ENCODE measurements at places on chromosomes 5 and 9.

GRCh38 chr5:36535378-36535777, 71.0 kb upstream of the SLC1A3 start:
- no peak for DNase-seq

DNA sequence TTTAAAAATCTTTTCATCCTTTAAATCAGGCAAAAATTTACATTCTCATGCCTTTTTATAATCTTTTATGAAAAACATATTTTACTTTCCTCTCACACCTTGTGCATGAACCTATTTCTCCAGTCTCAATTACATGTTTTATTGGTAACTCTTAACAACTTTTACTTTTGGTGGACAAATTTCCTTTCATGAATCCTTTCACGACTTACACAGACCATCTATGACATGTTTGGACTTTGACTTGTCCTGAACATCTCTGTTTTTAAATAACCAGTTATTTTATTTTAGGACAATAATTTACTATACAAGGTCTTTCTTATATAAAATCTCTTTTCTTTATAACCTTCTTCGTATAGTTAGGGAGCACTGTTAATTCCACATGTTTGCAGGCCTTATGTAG, 26.5 kb upstream of the MTMR12 start:
- no peak for DNase-seq

- peak; percentile 44 for DNase-seq
These were observed 232.8 kb downstream of the DOCK8 start for GRCh38 chr9:447230-448025.

- DNase-seq: no peak
These were observed 14.5 kb downstream of the ANP32B start for GRCh38 chr9:97997330-97998276.

DNA sequence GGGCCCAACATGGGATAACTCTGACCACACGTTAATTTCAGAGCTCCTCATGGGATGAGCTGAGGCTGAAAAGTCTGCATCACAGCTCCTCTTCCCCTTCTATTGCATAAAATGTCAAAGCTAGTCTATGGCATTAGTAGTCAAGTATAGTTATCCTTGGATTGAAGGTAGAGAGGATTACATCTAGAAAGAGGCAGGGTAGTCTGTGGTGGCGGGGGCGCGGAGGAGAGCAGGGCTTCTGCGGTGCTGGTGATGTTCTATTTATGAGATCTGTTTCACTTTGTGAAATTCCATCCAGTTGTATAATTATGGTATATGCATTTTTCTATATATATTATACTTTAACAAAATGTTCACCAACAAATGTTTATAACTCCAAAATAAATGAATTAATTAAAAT, 329.5 kb upstream of the GRAMD2B start:
- DNase-seq: no peak

GRCh38 chr5:180591311-180591887, at the start of gene SCGB3A1:
SCGB3A1 (minus strand) TSS chr5:180591499; CDS start chr5:180591462, 37 bp downstream.
- DNase-seq: no peak

- DNase-seq: no peak
These were observed 63.7 kb downstream of the MCTP1 start for GRCh38 chr5:95221234-95221633.

DNA sequence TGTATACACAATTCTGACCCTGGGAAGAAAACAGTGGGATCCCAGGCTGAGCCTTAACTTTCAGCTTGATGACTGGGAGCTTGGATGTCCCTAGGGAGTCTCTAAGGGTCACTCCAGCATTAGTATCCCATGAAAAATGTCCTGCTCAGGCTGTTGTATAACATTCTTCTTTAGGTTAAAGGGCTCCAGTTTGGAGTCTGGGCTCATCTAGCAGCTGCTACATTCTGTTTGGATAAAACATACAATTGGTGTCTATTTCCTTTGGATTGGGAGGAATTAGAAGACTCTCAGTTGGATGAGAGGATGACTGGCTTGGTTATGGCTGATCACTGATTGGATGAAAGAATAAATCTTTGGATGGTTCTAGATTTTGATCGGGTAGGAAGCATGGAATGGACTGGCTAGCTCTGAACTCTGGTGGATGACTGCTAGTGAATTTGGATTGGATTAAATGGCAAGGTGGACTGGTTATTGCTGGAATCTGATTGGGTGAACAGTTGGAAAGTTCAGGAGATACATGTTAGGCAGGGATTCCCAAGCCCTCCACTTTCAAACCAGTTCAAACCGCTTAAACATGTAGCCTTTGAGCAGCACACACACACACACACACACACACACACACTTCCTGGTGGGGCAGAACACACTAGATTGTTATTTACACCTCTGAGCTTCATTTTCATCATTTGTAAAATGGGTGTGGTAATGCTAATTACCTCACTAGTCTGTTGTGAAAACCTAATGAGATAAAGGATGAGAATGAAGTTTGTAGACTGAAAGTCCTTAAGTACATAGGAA, 7.1 kb upstream of the MYOZ3 start:
- no peak for DNase-seq

- no peak for DNase-seq
These were observed 21.8 kb upstream of the SLC12A7 start for GRCh38 chr5:1133510-1134201.

DNA sequence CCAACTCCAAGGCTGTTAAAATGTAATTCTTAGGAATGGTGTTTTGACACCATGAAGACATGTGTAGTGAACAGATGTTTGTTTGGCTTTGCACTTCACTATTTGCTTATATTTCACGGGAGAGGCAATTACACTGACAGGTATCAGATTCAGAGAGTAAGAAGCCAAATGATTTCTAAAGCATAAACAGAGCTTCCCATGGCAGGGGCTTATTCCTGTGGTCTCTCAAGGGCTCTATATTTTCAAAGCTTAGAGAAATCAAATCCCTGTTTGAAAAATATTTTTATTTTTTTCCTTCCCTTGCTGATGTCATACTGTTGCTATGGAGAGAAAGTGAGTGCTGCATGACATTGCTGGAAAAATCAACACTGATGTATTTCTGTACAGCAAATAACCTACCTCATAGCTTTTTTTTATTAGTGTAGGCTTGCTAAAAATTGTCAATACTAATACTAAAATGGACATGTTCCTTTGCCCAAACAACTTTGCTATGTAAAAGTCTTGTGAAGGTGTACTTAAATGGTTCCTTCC, 161.4 kb downstream of the GIN1 start:
- DNase-seq: no peak

- no peak for DNase-seq
These were observed 32.2 kb downstream of the ENTREP1 start for GRCh38 chr9:69357030-69357775.

- DNase-seq: no peak
These were observed 2.0 kb downstream of the SNCAIP start for GRCh38 chr5:122314036-122314435.

DNA sequence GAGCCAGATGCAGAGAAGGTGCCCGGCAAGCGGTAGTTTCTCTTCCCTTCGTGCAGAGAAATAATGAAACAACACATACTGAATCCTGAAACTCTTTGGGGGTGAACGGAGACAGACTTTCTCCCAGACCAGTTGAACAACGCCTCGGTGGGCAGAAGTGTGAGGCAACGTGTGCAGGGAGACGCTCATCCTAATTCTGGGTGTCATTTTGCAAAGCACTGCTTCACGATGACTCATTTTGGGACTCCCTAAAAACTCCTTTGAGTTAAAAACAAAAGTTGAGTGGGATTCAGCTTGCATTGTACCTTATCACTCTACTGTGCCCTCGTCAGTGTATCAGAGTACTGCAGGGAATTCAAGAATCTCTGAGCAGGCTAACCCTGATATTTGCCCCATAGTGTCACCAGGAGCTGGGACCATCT, 3.5 kb upstream of the NEK6 start:
- no peak for DNase-seq

GRCh38 chr5:176497852-176498251, 39.4 kb downstream of the RNF44 start:
- DNase-seq: no peak

DNA sequence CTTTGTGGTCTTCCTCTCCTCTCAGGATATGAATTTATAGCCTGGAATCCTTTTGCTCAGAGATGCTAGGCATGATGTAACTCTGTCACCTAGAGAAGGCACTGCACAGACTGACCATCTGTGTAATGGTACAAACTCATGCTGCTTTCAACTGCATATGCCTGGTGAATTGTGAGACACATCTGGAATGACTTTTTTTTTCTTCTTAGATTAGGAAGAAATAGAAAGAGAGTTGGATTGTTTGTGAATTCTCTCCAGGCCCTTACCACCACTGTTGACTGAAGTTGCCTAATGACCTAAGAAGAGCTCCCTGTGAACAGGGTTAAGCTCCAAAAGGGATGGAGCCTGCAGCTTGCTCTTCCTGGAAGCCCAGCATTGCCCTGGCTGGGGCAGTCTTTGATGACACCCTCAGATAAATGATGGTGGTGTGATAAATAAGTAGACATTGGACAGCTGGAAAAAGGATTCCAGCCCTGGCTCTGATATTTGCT, 47.8 kb upstream of the TRIM32 start:
- DNase-seq: no peak

GRCh38 chr5:32365623-32366022, 52.9 kb upstream of the MTMR12 start:
- DNase-seq: no peak

GRCh38 chr5:36602704-36603321, 3.6 kb upstream of the SLC1A3 start:
- DNase-seq: no peak

DNA sequence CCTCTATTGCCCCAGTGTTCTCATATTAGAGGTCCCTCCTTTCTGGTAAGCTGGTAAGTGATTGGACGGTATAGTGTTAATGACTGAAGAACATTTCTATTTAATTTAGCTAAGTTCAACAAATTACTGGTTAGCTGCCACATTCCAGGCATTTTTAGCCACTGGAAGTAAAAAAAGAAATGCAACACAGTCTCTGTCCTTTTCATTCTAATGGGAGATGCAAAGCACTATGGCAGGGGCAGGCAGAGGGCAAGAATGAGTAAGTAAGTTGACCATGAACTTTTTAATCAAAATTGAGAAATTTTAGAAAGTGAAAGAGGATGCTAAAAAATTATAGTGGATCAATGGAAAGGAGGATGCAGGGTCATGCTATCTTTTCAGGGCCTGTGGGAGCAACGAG, 137.4 kb downstream of the GPBP1 start:
- DNase-seq: no peak

GRCh38 chr9:35847792-35848572, 19.0 kb downstream of the TMEM8B start:
- DNase-seq: no peak

GRCh38 chr5:132274050-132274792, 16.7 kb downstream of the PDLIM4 start:
- DNase-seq: no peak

DNA sequence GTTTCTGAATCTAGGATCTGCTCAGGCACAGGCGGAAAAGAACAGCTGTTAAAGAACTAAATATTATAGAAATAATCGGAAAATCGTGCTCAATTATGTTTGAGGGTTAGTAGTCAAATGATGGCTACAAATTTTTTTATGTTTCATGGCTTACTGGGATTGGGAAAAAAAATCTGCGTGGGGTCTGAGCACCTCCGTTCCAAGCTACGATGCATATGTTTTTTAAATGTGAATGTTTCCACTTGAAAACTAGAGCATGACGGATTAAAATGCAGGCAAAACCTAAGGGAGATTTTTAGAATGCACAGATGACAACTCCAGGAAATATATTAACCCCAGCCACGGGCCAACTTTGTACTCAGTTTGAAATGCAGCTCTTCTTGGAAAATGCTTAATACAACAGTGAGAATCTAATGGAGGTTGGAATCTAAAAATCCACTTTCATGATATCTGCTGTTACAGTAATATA, 5.3 kb downstream of the OTP start:
- no peak for DNase-seq

- no peak for DNase-seq
These were observed 62.7 kb upstream of the ZNF354A start for GRCh38 chr5:178793151-178793550.

DNA sequence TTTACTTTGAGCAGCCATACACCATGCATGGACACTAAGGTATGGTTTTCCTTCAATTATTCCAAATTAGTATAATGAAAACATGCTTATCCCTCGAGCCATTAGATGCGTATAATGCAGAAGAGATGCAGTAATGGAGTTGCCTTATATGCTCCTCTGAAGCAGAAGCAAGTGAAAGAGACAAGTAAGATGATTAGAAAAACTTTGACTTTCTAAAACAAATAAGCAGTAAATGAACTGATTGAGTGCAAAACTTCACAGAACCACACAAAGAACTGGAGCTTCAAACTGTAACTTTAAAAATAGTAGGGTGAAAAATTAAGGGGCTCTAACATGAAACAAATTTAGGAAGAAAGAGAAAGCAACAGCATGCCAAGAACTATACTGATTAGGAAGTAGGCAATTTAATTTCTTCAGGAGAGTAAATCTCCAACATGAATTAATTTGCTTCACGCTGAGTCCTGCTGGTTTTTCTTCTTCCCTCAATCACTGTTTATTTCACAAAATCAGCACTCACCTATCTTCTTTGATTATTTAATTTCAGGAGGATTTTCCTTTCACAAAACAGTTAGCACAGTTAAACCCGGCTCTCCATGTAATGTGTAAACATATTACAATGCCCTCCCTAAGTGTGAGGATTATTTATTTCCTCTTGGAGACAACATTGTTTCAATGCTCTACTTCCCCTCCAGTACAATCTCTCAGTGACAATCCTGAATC, 90.3 kb upstream of the PAM start:
- no peak for DNase-seq

- no peak for DNase-seq
These were observed 11.4 kb downstream of the CAMK2A start for GRCh38 chr5:150278046-150278730.

GRCh38 chr9:131658377-131659129, 81.3 kb downstream of the RAPGEF1 start:
- no peak for DNase-seq

DNA sequence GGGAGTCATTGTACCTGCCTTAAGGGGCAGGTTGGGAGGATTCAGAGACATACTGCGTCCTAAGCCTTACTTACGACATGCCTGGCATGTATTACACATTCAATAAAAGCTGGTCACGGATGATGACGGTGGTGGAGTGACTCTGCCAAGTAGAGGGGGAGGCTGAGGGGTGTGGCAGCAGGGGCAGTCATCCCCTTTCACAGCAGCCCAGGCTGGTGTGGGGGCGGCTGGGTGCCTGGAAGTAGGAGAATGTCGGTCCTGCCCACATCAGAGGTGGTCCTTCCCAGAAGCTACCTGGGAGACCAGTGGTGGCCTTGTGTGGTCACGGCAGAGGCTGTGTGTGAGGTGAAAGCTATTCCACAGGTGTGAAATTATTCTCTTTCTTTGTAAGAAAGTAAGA, 8.9 kb downstream of the ZBTB34 start:
- no peak for DNase-seq

- no peak for DNase-seq
These were observed 477.0 kb upstream of the RGMB start for GRCh38 chr5:98296426-98296825.

- DNase-seq: no peak
These were observed 562.2 kb upstream of the TRPC7 start for GRCh38 chr5:136927571-136927970.

All from activated T-helper 1 cell treated with anti-CD3 and anti-CD28 coated beads, Interleukin-2, amount 50 U/mL, for 16 hours (primary cell).